Stimulated activated CD4-positive, alpha-beta T cell treated with anti-CD3 and anti-CD28 coated beads, Interleukin-2, amount 100 ng/mL, for 24 hours (primary cell): ENCODE measurements at places on chromosomes 2 and 18.

DNA sequence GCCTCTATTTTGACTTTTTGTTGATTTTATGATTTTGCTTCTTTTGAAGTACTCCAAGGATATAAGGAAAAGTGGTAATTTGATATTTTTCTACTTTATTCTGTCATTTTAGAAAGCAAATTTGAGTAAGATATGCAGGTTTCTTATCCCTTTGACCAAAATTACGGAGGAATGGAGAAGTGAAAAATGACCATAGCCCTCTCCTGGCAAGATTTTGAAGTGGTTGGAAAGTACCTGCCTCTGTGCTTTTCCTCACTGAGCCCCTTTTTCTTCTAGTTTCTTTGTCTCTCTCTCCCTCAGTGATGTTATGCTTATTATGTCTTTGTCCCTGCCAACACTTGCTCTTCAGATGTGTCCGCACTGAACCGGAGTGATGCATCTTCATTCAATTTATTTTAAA is 898.1 kb downstream of the EPHA4 start:
- no peak for DNase-seq

DNA sequence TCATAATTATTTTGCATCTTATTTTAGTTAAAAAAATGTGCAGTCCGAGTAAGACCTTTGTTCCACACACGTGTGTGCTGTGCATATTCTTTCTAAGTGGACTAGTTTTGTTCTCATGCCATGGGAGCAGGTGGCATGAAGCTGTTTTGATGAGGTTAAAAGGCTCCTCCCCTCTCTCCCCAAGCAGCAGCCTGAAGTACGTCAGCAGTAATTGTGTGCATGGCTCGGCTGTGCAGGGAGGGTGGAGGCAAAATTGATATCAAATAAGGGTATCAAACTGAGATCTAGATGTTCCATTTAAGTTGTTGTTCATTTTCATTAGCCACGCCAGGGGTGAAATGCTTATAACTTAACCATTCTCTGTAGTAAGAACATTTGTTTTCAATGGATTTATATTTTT is at the start of gene NYAP2:
Gene NYAP2 (plus strand): TSS at position 207 of the 400 bp plus-strand sequence. CDS start 9,171 bp downstream, outside the sequence.
- no peak for DNase-seq

GRCh38 chr2:199596549-199596948 is 138.8 kb upstream of the SATB2 start:
- DNase-seq = no peak

DNA sequence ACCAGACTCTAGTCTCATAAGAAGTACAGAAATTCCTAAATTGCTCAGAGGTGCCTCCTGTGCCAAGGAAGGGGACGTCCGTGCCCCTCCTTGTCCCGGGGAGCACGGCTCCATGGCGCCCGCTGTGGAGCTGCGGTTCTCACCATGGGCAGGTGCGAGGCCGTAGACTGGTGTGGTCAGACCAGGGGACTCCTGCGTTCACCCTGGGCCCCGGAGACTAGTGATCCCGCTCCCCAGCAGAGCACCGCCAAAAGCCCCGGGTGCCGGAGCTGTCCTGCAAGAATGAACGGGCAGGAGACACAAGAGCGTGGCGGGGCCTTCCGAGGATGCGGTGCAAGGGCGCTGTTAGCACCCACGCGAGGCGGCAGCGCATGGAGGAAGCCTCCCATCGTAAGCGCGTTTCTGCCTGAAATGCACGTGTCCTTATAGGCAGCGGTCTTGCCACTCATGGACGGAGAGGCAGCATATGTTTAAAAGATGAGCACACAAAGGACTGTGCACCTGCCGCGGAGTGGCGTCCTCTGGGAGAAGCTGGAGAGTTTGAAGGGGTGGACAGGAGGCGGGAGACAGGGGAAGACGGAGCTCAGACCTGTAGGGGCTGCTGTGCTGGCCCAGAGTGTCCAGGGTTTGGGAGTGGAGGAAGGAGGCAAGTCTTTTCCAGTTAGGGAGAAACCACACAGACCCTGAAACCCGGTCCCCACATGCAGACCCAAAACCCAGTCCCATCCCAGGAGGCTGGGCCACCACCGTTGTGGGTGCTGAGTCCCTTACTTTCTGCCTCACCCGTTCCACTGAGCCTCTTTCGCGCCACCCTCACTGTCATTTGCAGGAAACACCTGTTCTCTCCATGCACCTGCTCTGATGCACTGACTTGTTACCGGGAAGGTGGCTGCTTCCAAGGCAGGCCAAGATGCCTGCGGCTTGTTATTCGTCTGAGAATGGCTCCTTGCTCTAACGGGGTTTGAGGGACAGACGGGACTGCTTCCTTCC is 7.5 kb upstream of the KCNG2 start:
- no peak for DNase-seq
